ENCODE measurements at places on chromosomes 3 and 15.
A peak's percentile ranks its signal among the peaks of the same experiment; 100 is the strongest.

DNA sequence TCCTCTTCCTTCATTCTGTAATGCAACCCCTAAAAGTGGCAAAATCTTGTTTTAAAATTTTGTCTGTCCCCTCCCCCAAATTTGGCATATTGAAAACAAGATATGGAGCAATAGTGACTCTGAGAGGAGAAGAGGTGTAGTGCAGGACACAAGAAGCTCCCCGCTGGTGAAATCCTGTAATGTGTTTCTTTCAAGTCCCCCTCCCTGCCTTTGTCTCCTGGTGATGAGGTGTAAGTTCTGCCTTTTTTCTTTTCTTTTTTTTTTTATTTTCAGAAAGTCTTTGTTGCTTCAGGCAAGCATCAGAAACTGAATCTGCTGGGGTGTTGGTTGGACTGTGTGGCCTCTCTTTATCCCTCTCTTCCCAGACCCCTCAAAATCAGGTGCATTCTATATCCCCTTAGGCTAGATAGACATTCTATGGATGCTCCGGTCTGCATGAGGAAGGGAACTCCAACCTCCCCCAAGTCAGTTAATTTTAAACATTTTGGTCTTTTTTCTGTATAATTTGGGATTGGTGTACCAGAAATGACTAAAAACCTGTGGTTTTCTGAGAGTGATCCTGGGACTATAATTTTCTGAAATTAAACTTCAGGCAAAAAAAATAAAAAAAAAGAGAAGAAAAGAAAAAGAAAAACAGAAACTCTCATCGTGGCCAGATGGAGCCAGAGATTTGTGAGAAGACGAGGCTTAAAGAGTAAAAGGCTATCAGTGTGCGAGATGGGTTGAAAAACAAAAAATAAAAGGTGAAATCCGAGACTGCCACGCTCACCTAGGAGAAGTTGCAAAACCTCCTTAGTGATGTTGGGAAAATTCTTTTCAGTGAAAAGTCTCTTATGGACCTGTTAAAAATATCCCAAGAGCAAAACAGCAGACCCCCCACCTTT lies 21.4 kb downstream of the ACKR2 start:
- peaks cover 38% of the 10 kb centered on the region for H3K27me3 ChIP-seq
- H3K4me3 ChIP-seq, result no peak overlapping the region
- DNase-seq, result no peak
- peaks cover 3% of the 10 kb centered on the region for H3K36me3 ChIP-seq
- H3K4me1 ChIP-seq, result peaks cover 3% of the 10 kb centered on the region

DNA sequence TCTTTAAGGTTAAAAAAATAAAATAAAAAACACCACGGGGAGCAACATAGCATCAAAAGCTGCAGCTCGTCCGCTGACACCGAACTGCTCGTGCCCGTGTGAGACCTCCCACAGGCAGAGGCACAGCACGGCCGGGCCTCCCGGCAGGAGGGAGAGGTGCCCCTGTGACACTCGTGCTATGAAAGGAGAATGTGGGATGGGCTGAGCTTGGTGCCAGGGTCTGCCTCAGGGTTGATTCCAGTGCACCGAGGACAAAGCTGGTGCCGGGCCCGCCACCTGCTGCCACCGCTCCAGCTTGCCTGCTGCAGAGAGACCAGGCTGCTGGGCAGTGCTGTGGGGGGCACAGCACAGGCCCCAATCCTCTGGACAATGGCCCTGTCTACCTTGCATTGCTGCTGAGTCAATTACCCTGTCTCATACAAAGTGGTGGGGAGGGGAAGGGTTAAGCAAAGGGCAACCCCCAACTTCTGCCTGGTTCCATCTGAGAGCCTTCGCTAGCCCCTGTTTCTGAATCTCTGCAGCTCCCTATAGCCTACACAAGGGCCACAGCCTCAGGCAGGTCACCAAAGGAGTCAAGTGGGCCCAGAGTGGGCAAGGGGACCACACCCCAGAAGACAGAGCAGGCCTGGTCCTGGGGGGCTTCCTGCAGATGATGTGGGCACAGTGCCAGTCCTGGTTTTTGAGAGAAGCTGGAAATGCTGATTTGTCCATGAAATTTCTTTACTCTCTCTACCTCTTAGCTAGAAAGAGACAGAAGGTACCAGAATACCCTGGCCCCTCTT lies 74.0 kb upstream of the SNRPA1 start:
- DNase-seq, result no peak
- no peaks in the 10 kb centered on the region for H3K36me3 ChIP-seq
- no peaks in the 10 kb centered on the region for H3K4me1 ChIP-seq
- H3K4me3 ChIP-seq, result no peak overlapping the region

- peak overlapping the region; percentile 97 for H3K4me3 ChIP-seq
- DNase-seq, result no peak
- peaks cover 32% of the 10 kb centered on the region for H3K4me1 ChIP-seq
- no peaks in the 10 kb centered on the region for H3K27me3 ChIP-seq
- H3K36me3 ChIP-seq, result no peaks in the 10 kb centered on the region
Observed at GRCh38 chr3:47475029-47475569, 642 bp downstream of the SCAP start.

DNA sequence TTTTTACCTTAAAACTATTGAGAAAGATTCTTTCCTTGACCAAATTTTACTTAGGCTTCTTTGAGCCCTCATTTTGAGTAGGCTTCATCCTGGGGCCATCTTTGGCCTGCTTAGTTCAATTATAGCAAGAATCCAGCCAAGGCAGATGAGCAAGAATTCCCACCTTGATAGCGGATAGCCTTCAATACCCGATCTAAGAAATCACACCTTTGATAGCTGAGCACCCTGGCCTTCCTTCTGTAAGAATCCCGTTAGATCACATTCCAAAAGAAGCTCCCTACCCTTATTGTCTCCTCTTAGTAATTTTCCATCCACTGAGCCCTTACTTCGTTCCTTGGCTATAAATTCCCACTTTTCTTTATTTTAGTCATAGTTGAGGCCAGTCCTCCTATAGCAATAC lies 275.4 kb upstream of the ROBO1 start:
- H3K4me3 ChIP-seq, result no peak overlapping the region
- DNase-seq, result no peak
- no peaks in the 10 kb centered on the region for H3K27me3 ChIP-seq
- H3K27ac ChIP-seq, result no peak overlapping the region

GRCh38 chr15:77266708-77267386 lies 153.1 kb downstream of the PEAK1 start:
- DNase-seq, result no peak
- H3K4me3 ChIP-seq, result no peak overlapping the region
- peaks cover 2% of the 10 kb centered on the region for H3K36me3 ChIP-seq
- no peaks in the 10 kb centered on the region for H3K27me3 ChIP-seq

GRCh38 chr15:74173380-74174218 lies at the start of gene ISLR:
Gene ISLR (plus strand): TSS chr15:74173710. CDS start chr15:74174859, 1,149 bp downstream.
- peaks cover 6% of the 10 kb centered on the region for H3K4me1 ChIP-seq
- no peak within 1 kb of the TSS for H3K4me3 ChIP-seq
- H3K27me3 ChIP-seq, result peaks cover 45% of the 10 kb centered on the region
- H3K36me3 ChIP-seq, result no peaks in the 10 kb centered on the region
- no peak within 1 kb of the TSS for H3K27ac ChIP-seq

- H3K4me3 ChIP-seq, result no peak overlapping the region
- no peak overlapping the region for H3K27ac ChIP-seq
- peaks cover 62% of the 10 kb centered on the region for H3K27me3 ChIP-seq
- DNase-seq, result no peak
Observed at GRCh38 chr3:192408647-192409200, 318.6 kb downstream of the FGF12 start.

- no peak for DNase-seq
- H3K4me1 ChIP-seq, result no peaks in the 10 kb centered on the region
- no peak overlapping the region for H3K27ac ChIP-seq
- H3K4me3 ChIP-seq, result no peak overlapping the region
Observed at GRCh38 chr15:92326236-92326635, 67.4 kb upstream of the ST8SIA2 start.
